ENCODE measurements at places on chromosomes 7 and 10.

- DNase-seq: no peak
Observed at GRCh38 chr7:69789563-69789962, 191.3 kb downstream of the AUTS2 start.

GRCh38 chr7:95246831-95247370 is 77.4 kb downstream of the PON1 start:
- DNase-seq: peak; percentile 87

- no peak for DNase-seq
Observed at GRCh38 chr10:20892796-20893195, 4.3 kb downstream of the NEBL start.

DNA sequence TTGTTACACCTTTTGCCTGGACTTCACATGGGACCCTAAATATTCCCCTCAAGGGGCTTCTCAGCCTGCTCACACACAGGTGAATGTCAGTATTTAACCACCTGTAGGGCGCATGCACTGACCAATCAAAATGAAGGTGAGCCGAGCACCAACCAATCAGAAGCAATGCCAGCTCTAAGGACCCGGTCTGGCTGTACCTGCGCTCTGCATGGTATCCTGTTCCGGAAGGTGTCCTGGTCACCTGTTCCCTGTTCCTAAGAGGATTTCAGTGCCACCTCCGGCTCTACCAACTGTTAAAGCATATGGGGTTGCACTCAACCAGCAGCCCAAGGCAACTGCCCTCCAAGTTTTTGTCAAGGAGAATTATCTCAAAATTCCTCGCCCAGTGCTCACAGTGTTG is 18.4 kb upstream of the CALN1 start:
- DNase-seq: no peak

DNA sequence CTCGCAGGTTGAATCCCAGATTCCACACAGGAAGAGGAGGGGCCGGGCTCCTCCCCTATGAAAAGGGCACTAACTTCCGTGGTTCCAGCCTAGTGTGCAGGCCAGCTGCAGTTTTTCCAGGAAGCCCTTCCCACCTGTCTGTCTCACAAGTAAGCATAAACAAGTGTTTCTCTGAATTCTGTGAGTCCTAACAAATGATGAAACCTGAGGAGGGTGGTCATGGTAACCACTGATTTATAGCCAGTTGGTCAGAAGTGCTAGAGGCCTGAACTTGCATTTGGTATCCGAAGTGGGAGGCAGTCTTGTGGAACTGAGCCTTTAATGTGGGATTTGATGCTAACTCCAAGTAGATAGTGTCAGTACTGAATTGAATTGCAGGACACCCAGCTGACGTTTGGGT is 54.7 kb upstream of the STEAP4 start:
- DNase-seq: no peak

- DNase-seq: no peak
Observed at GRCh38 chr7:949021-949934, 5.2 kb downstream of the ADAP1 start.

GRCh38 chr7:150425670-150426069 is 24.8 kb upstream of the GIMAP8 start:
- DNase-seq: no peak

DNA sequence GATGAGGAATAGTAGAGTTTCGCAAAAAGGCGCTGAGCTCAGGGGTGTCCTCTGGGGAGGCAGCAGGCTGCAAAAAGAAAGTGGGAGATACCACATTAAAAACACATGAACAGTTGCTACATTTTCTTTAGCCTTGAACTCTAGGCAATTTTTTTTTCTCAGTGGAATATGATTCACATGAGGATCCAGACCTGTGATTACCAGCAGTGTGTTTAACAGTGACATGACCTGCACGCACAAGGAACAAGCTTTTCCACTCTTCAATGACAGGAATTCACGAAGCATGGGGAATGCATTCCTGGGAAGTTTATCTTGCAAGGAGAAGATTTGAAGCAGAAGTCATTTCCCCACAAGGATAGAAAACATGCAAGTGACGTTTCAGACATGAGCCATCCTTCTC is 161.6 kb downstream of the ITGA8 start:
- no peak for DNase-seq

DNA sequence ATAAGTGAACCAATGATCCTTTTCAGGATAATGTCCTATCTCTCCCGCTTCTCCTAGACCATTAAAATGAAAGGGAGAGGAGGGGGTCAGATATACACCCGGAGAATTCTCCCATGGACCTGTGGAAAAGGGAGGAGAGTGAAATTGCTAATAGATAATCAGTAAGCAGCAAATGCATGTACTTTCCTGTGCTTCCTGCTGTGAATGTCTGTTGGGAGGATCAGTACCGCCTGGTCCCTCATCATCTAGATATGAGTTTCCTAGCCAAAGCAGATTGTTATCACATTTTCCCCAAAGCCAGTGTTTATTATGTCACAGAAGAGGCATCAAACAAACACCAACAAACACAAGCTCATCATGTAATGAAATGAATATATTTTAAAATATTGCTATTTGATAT is 96.8 kb downstream of the GNAT3 start:
- no peak for DNase-seq

DNA sequence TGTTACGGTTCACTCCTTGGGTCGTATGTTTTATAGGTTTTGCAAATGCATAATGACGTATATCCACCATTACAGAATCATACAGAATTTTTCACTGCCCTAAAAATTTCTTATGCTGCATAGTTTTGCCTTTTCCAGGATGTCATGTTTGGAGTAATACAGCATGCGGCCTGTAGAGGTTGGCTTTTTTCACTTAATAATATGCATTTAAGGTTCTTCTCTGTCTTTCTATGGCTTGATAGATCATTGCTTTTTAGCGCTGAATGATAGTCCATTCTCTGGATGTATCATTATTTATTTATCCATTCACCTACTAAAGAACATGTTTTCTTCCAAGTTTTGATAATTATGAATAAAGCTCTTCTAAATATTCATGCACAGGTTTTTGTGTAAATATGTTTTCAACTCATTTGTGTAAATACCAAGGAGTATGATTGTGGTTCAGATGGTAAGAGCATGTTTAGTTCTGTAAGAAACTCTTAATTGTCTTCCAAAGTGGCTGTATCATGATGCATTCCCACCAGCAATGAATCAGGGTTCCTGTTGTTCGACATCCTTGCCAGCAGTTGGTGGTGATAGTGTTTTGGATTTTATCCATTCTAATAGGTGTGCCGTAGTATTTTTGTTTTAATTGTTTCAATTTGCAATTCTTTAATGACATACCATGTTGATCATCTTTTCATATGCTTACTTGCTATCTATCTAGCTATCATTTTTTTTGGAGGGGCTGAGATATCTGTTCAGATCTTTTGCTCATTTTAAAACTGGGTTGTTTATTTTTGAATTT is 531.2 kb upstream of the GHITM start:
- DNase-seq: no peak

DNA sequence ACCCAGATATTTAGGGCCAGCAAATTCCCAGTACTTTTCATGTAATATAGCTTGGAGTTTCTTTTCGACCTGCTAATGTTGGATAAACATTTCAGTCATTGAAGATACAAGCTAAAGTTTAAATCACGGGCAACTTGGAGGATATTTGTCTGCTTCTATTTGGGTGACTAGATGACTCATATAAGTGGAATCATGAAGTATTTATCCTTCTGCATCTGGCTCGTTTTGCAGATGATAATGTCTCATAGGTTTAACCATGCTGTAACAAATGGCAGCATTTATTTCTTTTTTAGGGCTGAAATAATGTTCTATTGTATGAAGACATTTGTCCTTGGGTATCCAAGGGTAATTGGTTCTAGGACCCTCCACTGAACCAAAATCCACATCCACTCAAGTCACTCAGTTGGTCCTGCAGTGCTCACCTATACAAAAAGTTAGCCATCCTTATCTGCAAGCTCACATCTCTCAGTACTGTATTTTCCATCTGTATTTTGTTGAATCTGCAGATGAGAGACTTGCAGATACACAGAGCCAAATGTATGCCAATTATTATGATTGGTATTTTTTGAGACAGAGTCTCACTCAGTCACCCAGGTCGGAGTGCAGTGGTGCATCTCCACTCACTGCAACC is 187.2 kb upstream of the CSTF2T start:
- no peak for DNase-seq

DNA sequence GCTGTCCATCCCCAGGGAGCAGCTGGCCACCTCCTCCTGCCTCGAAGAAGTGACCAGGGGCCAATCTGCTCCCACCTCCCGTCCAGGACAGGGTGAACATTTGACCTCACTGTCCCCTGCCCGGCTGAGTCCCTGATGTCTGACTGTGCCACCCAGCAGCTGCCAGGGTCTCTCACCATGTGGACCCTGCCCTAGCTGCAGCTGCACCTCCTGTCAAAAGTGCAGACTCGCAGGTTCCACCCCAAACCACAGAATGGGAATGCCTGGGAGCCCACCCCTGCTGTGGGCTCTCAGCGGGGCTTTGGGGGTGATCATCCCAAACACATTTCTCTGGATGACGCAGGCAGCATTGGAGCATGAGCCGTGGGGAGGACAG is 86.1 kb downstream of the RGS10 start:
- no peak for DNase-seq

- DNase-seq: no peak
Observed at GRCh38 chr7:126286317-126286716, 966.4 kb downstream of the GRM8 start.

DNA sequence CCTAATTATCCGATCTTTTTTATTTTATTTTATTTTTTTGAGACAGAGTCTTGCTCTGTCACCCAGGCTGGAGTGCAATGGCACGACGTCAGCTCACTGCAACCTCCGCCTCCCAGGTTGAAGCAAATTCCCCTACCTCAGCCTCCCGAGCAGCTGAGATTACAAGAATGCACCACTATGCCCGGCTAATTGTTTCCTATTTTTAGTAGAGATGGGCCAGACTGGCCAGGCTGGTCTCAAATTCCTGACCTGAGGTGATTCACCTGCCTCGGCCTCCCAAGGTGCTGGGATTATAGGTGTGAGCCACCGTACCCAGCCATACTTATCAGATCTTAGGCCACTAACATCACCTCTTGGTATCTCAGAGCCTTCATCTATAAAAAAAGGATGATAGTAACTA is 4.9 kb downstream of the SLC25A13 start:
- DNase-seq: no peak

GRCh38 chr10:28678687-28679457 is 1.6 kb downstream of the BAMBI start:
- no peak for DNase-seq

DNA sequence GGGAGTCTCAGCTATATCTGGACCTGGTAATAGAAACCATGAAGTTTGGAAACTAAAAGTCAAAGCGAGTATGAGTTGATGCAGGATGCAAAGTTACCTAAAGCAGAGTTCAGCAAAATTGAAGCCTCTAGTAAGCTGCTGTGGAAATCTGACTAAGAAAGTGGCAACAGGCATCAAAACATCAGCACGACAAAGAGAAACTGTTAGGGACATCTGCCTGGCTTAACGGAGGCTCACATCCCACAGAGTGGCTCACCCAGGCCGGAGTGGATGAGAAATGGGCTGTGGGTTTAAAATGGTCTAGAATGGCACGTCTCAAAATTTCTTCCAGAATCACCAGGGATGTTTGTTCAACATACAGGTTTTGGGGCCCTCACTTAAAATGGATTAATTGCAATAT is 164.1 kb upstream of the NPY start:
- DNase-seq: no peak

- no peak for DNase-seq
Observed at GRCh38 chr7:22380333-22380732, 23.4 kb upstream of the RAPGEF5 start.

- DNase-seq: peak; percentile 63
Observed at GRCh38 chr7:137343281-137343841, at the start of gene PTN. TSS of gene PTN (minus strand) at chr7:137343733. CDS start at chr7:137254973, 88,760 bp downstream.

DNA sequence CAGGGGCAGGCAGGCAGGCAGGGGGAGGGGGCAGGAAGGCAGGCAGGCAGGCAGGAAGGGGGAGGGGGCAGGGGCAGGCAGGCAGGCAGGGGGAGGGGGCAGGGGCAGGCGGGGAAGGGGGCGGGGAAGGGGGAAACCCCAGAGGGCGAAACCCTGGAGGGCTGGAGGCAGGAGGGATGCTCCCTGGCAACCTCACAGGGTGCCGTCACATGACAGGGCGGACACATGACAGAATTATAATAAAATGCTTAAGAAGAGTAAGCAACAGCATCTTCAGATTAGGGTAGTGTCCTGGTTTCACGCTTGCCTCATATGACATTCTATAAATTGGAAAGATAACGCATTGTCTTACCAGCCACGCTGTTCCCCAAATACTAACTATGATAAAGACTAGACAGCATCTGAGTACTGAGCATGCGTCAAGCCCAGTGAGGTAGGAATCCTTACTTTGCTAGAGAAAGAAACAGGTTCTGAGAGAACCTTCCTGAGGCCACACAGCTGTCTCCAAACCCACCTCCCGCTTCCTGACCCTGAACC is 131.6 kb downstream of the DIP2C start:
- no peak for DNase-seq

- DNase-seq: no peak
Observed at GRCh38 chr7:97446361-97446760, 285.5 kb upstream of the TAC1 start.

GRCh38 chr10:113474752-113475151 is 78.1 kb upstream of the HABP2 start:
- DNase-seq: no peak

GRCh38 chr7:112013274-112013673 is 192.9 kb downstream of the DOCK4 start:
- DNase-seq: no peak
